ENCODE measurements at places on chromosomes 2 and 18.

- DNase-seq, result no peak
Measured at GRCh38 chr18:59752666-59753065, 55.4 kb upstream of the CCBE1 start.

DNA sequence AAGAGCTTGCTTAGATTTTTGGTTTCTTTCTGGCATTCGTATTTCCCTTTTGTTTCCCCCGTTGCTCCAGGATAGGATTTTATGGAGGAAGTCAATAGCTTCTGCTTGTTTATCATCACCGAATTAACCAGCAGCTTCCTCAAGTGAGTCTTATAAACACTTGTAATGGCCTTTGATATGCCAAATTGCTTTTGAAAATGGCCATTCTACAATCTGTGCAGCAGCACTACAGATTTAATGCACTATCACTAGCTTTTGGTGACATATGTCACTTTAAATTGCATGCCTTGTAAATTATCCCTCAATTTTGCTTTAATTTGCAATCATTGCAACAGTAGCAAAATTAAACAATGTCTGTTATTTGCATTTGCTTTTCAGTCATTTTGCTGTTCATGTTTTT is 774.7 kb downstream of the METTL4 start:
- DNase-seq, result no peak

- no peak for DNase-seq
Measured at GRCh38 chr2:73293534-73294171, at the start of gene EGR4. Gene EGR4, minus strand, starts transcription at chr2:73293548. Its CDS starts 231 bp downstream, at chr2:73293317.

DNA sequence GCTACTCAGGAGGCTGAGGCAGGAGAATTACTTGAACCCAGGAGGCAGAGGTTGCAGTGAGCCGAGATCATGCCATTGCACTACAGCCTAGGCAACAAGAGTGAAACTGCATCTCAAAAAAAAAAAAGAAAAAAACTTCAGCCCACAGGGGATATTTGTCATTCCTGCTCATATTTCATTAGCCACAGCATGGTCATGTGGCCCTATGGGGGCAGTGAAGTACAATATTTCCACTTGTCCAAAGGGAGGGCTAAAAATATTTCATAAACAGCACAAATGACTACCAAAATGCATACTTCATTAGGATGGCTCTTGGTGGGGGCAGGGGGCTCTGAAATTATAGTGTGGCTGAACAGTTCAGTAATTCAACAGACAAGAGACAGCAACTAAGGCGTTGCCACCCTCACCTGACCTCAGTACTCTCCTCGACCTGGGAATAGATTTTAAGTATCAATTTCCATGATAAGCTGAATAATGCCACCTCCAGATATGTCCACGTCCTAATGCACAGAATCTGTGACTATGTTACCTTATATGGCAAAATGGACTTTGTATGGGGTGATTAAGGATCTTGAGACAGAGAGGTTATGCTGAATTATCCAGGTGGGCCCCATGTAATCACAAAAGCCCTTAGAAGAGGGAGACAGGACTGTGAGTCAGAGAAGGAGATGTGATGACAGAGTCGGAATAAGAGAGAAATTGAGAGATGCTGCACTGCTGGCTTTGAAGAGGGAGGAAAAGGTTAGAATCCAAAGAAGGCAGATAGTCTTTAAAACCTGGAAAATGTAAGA is 158.2 kb upstream of the CRIM1 start:
- no peak for DNase-seq

DNA sequence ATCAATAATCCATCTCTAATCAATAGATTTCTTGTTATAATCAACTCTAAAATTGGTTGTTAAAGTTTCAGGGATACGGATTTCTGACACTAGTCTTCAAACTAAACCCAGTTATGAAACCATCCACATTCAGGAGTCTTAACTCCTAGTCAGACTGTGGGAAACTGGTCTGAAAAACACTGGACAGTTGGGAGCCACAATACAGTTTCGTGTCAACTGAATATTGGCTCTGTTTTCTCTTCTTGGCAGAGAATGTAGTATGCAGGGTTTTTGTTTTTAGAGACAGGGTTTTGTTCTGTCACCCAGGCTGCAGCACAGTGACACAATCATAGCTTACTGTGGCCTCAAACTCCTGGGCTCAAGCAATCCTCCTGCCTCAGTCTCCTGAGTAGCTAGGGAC is 123.1 kb downstream of the RTTN start:
- no peak for DNase-seq

DNA sequence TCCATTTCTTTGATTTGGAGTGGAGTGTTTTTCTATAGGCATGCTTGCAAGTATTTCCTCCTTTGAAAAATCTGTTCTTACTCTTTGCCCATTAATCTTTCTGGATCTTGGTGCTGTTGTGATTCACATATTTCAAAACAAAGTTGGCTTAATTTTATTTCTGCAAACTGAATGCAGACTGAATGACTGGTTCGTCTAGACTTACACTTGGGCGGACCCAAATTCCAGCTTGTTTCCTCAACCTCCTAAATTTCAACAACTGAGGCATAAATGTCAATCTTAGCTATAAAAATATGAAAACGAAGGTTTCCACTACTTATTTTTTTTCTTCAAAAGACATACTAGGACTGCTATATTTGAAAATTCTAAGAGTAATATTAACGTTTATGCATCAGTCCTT is 59.0 kb downstream of the ANKRD44 start:
- no peak for DNase-seq

All from astrocyte of the cerebellum (primary cell).